MCF 10A (cell line): ENCODE measurements at places on chromosomes 12 and 14.

- no peak for DNase-seq
Observed at GRCh38 chr12:46723629-46724419, 102.0 kb downstream of the SLC38A4 start.

DNA sequence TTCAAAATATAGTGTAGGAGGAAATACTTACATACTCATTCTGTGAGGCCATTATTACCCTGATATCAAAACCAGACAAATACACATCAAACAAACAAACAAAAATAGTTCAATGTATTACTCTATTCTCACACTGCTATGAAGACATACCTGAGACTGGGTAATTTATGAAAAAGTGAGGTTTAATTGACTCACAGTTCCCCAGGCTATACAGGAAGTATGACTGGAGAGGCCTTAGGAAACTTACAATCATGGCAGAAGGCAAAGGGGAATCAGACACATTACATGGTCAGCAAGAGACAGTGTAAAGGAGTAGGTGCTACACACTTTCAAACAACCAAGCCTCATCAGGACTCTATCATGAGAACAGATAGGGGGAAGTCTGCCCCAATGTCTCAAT lies 1023.2 kb downstream of the TMTC2 start:
- DNase-seq: no peak

GRCh38 chr12:1839956-1840951 lies 19.9 kb downstream of the LRTM2 start:
- no peak for DNase-seq

GRCh38 chr14:72617391-72618031 lies 276.4 kb downstream of the DPF3 start:
- no peak for DNase-seq
